ENCODE measurements at places on chromosomes 12 and 14.

DNA sequence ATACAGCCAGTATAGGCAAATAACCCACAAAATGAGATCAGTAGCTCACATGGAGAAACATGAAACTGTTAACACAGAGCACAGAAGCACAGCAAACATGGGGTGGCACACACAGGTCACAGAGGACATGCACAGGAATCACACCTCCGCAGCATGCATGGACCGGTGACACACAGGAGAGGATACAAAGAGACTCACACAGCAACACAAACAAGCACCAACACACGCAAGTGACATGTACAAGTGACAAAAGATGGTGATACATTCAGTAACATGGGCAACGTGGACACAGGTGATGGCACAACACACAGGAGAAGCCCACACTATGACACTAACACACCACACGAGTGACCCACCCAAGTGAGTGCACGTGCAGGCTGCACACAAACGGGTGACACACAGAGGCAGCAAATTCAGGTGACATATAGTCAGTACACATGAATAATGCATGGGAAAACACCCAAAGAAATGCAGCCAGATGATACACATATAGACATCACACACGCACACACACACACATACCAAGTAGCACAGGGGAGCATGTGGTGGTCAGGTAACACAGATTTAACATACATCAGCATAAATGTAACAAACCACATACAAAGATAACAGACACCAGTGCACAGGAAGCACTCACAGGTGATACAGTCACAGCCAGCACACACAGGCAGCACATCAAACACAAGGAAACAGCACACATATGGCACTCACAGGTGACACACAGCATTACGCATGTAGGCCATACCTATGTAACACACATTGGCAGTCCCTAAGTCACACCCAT, 216.0 kb upstream of the SFSWAP start:
- no peak for DNase-seq

- DNase-seq: no peak
Measured at GRCh38 chr12:108241986-108242703, 97.0 kb downstream of the CMKLR1 start.

DNA sequence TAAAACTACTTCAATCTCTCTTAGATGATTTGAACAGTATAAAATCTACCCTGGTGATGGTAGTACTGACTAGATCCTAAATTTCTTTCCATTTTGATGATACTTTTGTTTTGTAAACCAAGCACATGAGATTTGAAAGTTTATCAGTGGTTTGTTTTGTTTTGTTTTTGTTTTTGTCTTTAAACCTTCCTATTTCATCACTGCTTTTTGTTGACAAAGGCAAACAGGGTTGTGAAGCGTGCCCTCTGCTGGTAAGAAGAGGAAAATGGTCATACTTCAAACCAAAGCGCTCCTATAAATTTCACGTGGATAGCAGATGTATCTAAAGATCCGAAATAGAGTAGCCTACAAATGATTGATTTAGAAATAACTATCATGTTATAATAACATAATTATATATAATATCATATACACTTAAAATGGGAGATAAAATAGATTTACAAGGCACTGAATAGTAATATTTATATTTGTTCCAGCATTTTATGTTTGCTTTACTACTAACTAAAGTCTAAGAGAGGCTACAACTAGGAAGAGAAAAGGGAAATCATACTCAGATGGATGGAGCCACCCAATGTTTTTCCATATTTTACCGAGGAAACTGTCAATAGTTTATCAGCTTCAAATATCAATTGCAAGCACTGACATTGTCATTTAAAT, 254.0 kb upstream of the USP15 start:
- DNase-seq: no peak

GRCh38 chr12:116033765-116034164, 243.7 kb downstream of the MED13L start:
- DNase-seq: no peak

DNA sequence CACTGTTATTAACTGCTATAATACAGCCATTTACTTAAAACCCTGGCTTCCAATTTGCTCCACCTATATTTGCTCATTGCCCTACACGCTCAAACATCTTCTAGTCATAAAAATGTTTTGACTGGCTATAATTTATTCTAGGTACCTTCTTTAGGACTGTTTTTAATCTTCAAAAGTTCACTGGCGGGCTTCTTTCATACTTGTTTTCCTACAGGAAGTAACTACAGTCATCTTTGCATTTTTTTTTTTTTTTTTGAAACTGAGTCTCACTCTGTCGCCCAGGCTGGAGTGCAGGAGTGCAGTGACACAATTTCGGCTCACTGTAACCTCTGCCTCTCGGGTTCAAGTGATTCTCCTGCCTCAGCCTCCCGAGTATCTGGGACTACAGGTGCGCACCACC, 32.5 kb downstream of the MPHOSPH9 start:
- DNase-seq: no peak

GRCh38 chr14:53850714-53851296, 105.8 kb downstream of the BMP4 start:
- DNase-seq: no peak

- no peak for DNase-seq
Measured at GRCh38 chr12:124862768-124863415, 772 bp downstream of the SCARB1 start.

DNA sequence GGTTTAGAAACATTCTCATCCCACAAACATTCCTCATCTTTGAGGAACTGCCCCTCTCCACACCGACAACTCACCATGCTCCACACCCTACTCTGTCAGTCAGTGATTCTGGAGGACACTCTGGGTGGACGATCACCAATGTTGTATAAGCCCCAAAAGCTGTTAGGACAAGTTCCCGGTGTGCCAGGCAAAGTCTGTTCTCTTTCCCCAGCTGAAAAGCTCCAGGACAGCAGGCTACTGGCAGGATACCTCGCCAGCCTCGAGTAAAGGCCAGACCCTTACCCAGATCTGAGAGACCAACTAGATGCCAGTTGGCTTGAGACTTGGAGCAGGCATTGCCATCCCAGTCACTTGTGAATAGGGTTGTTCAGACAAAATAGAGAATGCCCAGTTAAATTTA, 12.0 kb downstream of the KRT5 start:
- DNase-seq: no peak

Measured in stimulated activated CD4-positive, alpha-beta T cell treated with anti-CD3 and anti-CD28 coated beads, Interleukin-1b, Interleukin-23, amount 100 ng/mL, for 1 hour (primary cell).